Femur (tissue), 1 donor: ENCODE measurements at places on chromosomes 3 and 15.
A peak's percentile ranks its signal among the peaks of the same experiment; 100 is the strongest.

- no peak for DNase-seq
These were observed 429.2 kb downstream of the CADM2 start for GRCh38 chr3:85387913-85388505.

DNA sequence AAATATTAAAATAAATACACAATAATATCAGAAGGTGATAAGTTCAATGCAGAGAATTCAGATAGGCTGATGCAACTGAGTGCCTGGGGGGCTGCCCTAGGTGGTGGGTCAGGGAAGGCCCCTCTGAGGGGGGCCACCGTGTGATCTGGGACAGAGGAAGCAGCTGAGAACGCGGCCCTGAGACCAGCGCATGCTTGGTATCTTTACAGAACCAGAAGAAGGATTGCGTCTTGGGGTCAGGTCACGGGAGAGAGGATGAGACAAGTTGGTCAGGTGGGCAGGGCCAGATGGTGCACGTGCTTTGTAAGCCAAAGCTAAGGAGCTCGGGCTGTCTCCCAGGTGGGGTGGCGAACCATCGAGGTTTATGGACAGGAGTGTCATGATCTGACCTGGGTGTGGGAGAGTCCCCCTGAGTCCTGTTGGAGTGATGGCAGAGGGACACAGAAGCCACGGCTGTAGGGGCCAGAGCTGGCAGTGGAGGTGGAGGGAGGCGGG is 121.2 kb downstream of the ETFA start:
- DNase-seq: no peak

DNA sequence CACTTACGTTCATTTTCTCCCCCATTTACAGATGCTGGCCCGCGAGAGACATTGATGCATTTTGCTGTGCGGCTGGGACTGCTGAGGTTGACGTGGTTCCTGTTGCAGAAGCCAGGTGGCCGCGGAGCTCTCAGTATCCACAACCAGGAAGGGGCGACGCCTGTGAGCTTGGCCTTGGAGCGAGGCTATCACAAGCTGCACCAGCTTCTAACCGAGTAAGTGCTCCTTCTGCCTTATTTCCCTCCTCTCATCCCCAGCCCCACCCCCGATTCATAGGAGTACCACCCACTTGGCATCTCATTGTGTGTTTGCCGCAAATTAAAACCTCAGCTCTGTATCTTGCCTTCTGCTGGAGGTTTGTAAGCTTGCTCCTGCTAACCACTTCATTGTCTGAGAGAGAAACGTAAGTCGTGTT is 163.3 kb downstream of the AKAP13 start:
- peak; percentile 63 for DNase-seq

GRCh38 chr15:66124651-66125050 is 128.9 kb downstream of the MEGF11 start:
- DNase-seq: no peak
